Hematopoietic multipotent progenitor cell treated with erythropoietin and hydrocortisone succinate and interleukin-3 and kit ligand, for 6 days (in vitro differentiated cells): ENCODE measurements at places on chromosomes 5 and 9.

GRCh38 chr5:135705941-135706466 lies 127.2 kb upstream of the CXCL14 start:
- no peak for DNase-seq

GRCh38 chr9:86893811-86894490 lies 53.4 kb downstream of the GAS1 start:
- DNase-seq: no peak

DNA sequence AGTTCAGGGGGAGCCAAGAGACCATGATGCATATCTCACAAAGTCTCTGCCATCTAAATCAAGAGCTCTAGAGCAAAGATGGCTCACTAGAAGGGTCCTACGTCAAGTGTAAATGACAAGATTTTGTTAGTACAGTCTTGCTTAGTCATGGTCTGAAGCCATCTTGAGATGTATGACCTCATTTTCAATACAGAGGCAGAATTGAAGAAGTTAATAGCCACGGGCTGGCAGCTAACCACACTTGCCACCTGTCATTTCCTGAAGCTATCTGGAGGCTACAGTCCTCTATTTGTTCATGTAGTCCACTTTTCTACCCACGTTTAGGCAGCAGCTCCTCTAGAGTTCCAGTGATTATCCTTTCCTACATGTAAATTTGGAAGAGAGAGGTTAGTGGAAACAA lies 231.7 kb upstream of the CDH12 start:
- DNase-seq: peak; percentile 4

- no peak for DNase-seq
Measured at GRCh38 chr5:115589043-115589442, 13.2 kb downstream of the TICAM2 start.

DNA sequence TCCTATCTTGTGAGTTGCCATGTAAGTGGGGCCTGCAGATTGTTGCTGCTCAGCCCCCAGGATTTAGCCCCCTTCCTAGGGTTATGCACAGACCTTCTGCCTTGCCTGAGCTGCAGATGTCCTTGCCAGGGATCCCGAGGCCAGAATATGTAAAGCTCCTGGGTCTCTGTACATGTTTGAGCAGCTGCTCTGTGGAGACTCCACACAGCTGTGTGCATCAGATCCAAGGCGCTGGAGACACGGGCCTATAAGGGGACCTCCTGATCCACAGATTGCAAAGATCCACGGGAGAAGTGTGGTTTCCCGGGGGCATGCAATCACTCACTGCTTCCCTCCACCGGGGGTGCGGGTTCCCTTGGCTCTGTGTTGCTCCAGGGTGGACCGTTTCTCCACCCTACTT lies 28.9 kb downstream of the TAF11L14 start:
- DNase-seq: no peak
